ENCODE measurements at places on chromosomes 3 and 15.

- no peak for DNase-seq
- no peaks in the 10 kb centered on the region for H3K27me3 ChIP-seq
- H3K36me3 ChIP-seq = no peaks in the 10 kb centered on the region
- H3K27ac ChIP-seq = no peak overlapping the region
- no peaks in the 10 kb centered on the region for H3K4me1 ChIP-seq
- H3K4me3 ChIP-seq = no peak overlapping the region
These were observed 721.4 kb upstream of the NR2F2 start for GRCh38 chr15:95609096-95609495.

GRCh38 chr3:31892500-31892899, 88.6 kb downstream of the OSBPL10 start:
- DNase-seq = no peak
- H3K4me3 ChIP-seq = no peak overlapping the region
- H3K27ac ChIP-seq = no peak overlapping the region
- H3K4me1 ChIP-seq = peaks cover 3% of the 10 kb centered on the region
- peaks cover 3% of the 10 kb centered on the region for H3K36me3 ChIP-seq
- H3K27me3 ChIP-seq = peaks cover 64% of the 10 kb centered on the region

DNA sequence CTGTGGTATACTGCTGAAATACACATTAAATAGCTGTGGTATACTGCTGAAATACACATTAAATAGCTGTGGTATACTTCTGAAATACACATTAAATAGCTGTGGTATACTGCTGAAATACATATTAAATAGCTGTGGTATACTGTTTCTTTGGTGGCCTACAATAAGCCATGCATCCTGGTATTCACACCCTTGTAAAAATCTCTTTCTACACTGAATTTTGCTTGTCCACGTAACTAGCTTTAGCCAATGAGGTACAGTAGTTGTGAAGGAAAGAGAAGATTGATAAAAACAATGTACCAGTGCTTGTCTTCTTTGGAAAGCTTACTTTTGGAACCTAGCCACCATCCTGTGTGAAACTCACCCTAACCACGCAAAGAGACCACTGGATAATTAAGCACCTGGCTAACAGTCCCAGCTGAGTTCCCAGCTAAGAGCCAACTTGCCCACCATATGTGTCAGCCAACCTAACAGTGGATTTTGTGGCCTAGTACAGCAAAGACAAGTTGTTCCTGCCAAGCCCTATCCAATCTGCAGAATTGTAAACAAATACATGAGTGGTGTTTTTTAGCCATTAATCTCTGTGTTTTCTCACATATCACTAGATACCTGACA, 103.4 kb upstream of the MELTF start:
- no peak overlapping the region for H3K4me3 ChIP-seq
- H3K27ac ChIP-seq = no peak overlapping the region
- H3K27me3 ChIP-seq = no peaks in the 10 kb centered on the region

DNA sequence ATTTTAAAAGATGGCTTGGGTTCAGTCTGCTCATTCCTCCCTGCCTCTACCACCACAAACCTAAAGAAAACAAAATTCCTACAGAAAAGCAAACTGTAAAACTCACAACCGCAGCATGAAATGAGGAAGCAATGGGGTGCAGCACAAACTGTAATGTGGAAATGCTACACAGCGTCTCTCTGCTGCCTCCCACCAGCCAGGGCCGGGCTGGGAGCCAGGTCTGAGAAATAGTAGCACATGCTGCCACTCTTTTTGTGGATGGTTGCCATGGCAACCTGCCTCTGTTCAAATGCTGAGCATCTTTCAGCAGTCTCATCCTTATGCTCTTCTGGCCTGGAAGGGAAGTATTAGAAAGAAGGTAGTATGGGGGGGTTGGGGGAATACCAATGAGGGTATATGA, 55.4 kb downstream of the EOMES start:
- no peaks in the 10 kb centered on the region for H3K27me3 ChIP-seq
- H3K27ac ChIP-seq = peak overlapping the region; percentile 71

DNA sequence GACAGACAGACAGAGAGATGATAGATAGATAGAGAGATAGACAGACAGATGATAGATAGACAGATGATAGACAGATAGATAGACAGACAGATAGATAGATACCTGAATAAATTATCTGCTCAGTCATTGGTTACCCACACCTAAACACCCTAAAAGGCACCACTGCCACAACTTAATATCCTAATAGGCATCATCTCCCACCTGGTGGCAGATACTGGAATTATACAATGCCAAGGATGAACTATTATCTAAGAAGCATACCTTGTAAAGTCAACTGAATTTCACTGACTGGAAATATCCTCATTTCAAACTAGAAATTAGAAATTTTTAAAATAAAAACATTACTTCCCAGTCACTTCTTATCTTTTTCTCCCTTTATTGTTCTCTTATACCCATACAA, 19.4 kb upstream of the ATP8B4 start:
- no peaks in the 10 kb centered on the region for H3K36me3 ChIP-seq
- DNase-seq = no peak
- no peak overlapping the region for H3K4me3 ChIP-seq
- peaks cover 6% of the 10 kb centered on the region for H3K4me1 ChIP-seq

DNA sequence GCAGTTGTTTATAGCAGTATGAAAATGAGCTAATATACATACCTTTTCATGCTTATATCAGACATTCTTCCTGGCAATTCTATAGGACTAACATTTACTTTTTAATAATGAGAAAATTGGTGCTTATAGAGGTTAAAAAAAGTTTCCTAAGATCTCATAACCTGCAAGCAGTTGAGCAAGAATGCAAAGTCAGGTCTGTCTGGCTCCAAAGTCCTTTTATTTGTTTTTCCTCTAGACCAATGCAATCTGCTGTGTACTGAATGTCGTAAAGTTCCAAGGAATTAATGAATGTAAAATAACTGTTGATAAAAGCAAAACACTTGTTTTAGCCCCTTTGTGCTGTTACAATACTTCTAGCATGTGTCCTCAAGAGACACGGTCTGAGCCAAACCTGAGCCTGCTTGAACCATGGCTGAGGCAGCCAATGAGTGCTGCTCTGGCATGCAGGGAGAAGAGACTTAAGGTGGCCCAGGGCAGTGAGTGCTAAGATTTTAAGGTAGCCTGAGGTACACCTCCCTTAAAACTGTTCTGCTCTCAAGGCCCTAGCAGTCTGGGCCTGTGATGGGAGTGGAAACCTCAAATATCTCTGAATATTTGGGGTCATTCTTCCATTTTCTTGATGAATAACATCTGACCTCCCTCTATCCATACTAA, 555.1 kb upstream of the NAALADL2 start:
- no peaks in the 10 kb centered on the region for H3K4me1 ChIP-seq
- no peak overlapping the region for H3K27ac ChIP-seq
- H3K27me3 ChIP-seq = no peaks in the 10 kb centered on the region
- H3K4me3 ChIP-seq = no peak overlapping the region

GRCh38 chr3:154977666-154978065, 102.5 kb upstream of the MME start:
- H3K4me1 ChIP-seq = no peaks in the 10 kb centered on the region
- DNase-seq = no peak
- no peaks in the 10 kb centered on the region for H3K36me3 ChIP-seq
- no peak overlapping the region for H3K27ac ChIP-seq
- H3K27me3 ChIP-seq = no peaks in the 10 kb centered on the region

DNA sequence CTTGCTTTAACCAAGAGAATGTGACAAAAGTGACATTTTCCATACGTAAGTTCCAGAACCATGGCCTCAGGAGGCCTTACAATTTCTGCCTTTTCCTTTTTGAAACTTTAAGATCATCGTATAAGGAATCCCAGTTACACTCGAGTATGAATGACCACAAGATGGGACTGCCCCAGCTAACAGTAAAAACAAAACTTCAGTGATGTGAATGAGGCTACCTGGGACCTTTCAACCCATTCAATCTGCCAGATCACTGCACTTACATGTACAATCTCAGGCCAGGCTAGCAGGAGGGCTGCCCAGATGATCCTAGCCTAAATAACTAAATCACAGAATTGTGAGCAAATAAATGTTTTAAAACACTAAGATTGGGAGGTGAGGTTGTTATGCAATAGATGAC, 328.8 kb downstream of the CNTN6 start:
- no peak overlapping the region for H3K27ac ChIP-seq
- no peak for DNase-seq
- H3K27me3 ChIP-seq = no peaks in the 10 kb centered on the region

- DNase-seq = no peak
- no peaks in the 10 kb centered on the region for H3K27me3 ChIP-seq
- no peaks in the 10 kb centered on the region for H3K36me3 ChIP-seq
- no peak overlapping the region for H3K27ac ChIP-seq
These were observed 123.8 kb upstream of the PHLDB2 start for GRCh38 chr3:111735243-111735758.

GRCh38 chr3:59783468-59783988, 733.7 kb upstream of the CFAP20DC start:
- no peaks in the 10 kb centered on the region for H3K27me3 ChIP-seq
- no peak for DNase-seq
- no peak overlapping the region for H3K4me3 ChIP-seq
- H3K36me3 ChIP-seq = no peaks in the 10 kb centered on the region

GRCh38 chr3:83454353-83454752, 1504.4 kb upstream of the CADM2 start:
- no peaks in the 10 kb centered on the region for H3K4me1 ChIP-seq
- H3K4me3 ChIP-seq = no peak overlapping the region
- no peaks in the 10 kb centered on the region for H3K36me3 ChIP-seq
- H3K27ac ChIP-seq = no peak overlapping the region
- H3K27me3 ChIP-seq = no peaks in the 10 kb centered on the region

GRCh38 chr3:183265834-183266417, 12.9 kb downstream of the B3GNT5 start:
- peaks cover 8% of the 10 kb centered on the region for H3K27me3 ChIP-seq
- H3K4me1 ChIP-seq = no peaks in the 10 kb centered on the region
- peaks cover 8% of the 10 kb centered on the region for H3K36me3 ChIP-seq
- H3K27ac ChIP-seq = no peak overlapping the region

GRCh38 chr3:29761517-29761916, 480.6 kb downstream of the RBMS3 start:
- H3K27me3 ChIP-seq = peaks cover 6% of the 10 kb centered on the region
- H3K27ac ChIP-seq = no peak overlapping the region
- no peak for DNase-seq
- H3K4me3 ChIP-seq = no peak overlapping the region

- H3K4me1 ChIP-seq = no peaks in the 10 kb centered on the region
- DNase-seq = no peak
- H3K27ac ChIP-seq = no peak overlapping the region
- H3K4me3 ChIP-seq = no peak overlapping the region
These were observed 609.8 kb upstream of the BCHE start for GRCh38 chr3:166446986-166447385.

DNA sequence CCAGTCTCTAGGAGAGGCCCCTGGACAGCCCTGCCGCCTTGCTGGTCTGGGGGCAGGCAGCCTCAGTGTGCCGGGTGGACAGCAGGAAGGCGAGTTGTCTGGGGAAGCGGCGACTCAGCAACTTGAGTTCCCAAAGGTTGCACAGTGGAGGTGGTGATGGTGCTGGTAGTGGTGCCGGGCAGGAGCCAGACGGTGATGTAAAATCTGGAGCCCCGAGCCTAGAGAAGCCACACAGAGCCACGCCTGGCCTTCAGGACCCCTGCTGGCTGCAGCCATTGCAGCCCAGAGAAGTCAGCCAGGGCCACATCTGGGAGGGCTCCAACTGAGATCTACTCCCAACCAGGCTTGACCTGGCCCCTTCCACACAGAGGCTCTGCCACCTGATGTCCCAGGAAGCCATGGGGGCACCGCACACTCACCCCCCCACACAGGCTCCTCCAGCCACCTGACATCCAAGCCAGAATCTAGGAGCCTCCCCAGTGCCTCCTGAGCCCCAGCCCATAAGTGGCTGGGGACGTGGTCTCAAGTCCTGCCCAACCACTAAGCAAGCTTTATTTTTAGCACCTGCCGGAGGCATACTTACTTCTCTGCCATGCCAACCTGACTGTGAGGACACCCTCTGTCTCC, 8.8 kb downstream of the C3orf22 start:
- H3K4me1 ChIP-seq = peaks cover 5% of the 10 kb centered on the region
- peaks cover 40% of the 10 kb centered on the region for H3K27me3 ChIP-seq
- H3K36me3 ChIP-seq = no peaks in the 10 kb centered on the region

- no peaks in the 10 kb centered on the region for H3K36me3 ChIP-seq
- H3K4me1 ChIP-seq = no peaks in the 10 kb centered on the region
- no peak overlapping the region for H3K27ac ChIP-seq
- DNase-seq = no peak
- H3K27me3 ChIP-seq = no peaks in the 10 kb centered on the region
These were observed 220.5 kb downstream of the DPH6 start for GRCh38 chr15:35325374-35325941.

DNA sequence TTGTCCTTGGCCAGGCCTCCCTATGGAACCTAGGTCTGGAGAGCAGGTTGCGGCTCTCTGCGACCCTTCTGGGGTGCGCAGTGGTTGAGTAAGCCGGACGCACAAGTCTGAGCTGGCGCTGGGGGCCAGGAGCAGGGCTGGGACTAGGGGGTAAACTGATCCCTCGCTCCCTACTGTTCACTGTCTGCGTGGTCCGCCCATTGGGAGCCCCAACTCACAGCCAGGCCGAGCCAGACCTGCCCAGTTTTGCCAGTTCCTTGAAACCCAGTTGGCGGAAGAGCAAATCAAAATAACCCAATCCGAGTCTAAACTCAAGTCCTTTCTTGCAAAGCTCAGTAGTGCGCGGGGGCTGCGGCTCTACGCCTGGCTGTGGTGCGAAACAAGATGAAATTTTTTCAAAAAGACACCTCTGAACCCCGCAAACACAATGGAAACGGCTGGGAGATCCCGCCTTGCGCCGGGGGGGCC, 17.5 kb downstream of the RGMA start:
- H3K27me3 ChIP-seq = peaks cover 77% of the 10 kb centered on the region
- H3K36me3 ChIP-seq = peaks cover 3% of the 10 kb centered on the region
- peaks cover 14% of the 10 kb centered on the region for H3K4me1 ChIP-seq
- no peak overlapping the region for H3K27ac ChIP-seq
- no peak for DNase-seq

DNA sequence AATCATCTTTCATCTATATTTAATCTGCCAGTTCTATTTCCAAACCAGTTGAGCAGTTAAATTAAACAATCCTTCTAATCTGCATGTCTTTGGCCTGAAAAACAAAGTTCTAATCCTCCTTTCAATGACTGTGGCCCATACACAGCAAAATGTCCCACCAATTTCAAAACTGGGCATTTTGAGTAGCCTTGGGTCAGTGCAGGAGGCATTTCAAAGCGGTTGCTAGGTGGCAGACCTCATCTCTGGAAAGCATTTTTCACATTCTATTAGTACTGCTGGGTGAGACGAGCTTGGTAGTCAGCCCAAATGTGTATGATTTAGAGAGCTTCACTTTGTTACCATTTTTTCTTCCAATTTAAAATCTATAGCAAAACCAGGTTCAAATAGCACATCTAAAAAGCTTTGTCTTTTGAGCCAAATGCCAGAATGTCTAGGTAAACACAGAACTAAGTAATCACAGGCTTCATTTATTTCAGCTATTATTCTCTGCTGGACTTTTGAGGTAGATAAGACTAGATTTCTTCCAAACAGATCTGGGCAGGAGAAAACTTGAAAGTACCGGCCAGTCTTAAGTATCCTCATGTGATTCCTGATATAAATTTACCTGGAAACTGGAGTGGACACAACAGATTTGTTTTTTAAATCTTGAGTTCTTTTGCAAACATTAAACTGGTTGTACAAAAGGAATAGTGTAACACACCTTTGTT, 8.9 kb upstream of the ARHGEF26 start:
- no peak overlapping the region for H3K27ac ChIP-seq
- H3K36me3 ChIP-seq = no peaks in the 10 kb centered on the region
- H3K27me3 ChIP-seq = peaks cover 53% of the 10 kb centered on the region
- H3K4me1 ChIP-seq = peaks cover 2% of the 10 kb centered on the region
